ENCODE measurements at places on chromosomes 3 and 15.

DNA sequence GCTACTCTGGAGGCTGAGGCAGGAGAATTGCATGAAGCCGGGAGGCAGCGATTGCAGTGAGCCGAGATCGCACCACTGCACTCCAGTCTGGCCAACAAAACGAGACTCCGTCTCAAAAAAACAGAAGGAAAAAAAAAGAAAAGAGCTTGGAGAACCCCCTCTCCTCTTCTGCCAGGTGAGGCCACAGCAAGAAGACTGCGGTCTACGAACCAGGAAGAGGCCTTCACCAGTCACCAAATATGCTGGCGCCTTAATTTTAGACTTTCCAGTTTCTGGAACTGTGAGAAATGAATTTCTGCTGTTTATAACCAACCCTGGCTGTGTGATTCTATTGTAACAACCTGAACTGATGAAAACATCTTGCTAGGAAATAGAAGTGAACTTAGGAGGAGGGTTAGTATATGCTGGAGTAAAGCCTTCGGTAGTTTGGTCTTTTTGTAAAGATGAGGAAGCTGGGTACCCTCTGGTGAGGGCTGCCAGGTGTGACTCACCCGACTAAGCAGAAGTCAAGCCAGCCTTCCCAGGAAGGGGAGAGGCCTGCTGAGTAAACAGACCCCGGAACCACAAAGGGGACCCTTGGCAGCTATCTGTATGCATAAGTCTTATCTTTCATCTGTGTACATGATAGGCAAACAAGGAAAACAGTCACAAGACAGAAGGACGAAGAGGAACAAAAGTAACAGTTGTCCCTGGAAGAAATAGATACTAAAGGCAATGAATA lies 78.7 kb downstream of the KLF13 start:
- no peak for DNase-seq

DNA sequence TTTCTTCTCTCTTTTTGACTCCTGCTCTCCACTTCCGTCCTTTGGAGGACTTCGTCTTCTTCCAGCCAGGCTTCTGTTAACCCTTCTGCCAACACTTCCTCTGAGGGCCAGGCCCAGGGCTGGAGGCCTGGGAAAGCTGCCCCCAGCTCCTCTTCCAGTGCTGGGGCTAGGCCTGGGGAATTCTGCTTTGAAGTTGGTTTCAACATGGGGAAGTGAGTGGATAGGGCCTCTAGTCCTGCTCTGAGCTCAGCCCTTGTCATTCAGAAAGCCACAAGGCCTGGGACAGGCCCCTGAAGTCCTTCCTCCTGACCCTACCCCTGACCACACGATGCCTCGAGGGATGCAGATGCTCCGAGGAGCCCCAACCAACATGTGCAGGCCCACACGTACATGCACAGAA lies 53.9 kb upstream of the HERC1 start:
- no peak for DNase-seq

- peak; percentile 12 for DNase-seq
Measured at GRCh38 chr3:43691120-43691995, 620 bp downstream of the ABHD5 start.

DNA sequence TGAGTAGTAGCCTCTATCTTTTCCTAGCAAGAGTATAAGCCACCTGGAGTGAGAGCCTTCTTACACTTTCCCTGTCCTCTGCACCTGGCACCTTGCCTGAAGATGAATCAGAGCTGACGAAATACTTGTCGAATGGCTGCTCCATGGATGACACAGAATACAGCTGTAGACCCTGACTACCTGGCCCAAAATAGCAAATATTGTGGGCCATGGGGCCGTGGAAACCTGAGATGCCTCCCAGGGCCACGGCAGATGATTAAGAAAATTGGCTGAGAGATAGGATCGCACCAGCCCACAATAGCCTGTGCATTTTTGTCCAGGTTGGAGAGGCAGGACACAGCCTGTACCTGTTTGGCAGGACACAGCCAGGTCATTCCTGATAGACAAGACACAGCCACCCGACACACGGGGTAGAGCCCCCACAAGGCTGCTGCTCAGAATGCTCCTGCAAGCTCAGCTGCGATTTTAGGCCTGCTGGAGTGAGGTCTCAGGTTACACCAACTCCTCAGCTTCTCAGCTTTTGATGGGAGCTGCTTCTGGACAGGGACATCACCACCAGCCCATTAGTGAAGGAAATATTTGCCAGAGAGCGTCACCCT lies 22.9 kb upstream of the TPM1 start:
- no peak for DNase-seq

DNA sequence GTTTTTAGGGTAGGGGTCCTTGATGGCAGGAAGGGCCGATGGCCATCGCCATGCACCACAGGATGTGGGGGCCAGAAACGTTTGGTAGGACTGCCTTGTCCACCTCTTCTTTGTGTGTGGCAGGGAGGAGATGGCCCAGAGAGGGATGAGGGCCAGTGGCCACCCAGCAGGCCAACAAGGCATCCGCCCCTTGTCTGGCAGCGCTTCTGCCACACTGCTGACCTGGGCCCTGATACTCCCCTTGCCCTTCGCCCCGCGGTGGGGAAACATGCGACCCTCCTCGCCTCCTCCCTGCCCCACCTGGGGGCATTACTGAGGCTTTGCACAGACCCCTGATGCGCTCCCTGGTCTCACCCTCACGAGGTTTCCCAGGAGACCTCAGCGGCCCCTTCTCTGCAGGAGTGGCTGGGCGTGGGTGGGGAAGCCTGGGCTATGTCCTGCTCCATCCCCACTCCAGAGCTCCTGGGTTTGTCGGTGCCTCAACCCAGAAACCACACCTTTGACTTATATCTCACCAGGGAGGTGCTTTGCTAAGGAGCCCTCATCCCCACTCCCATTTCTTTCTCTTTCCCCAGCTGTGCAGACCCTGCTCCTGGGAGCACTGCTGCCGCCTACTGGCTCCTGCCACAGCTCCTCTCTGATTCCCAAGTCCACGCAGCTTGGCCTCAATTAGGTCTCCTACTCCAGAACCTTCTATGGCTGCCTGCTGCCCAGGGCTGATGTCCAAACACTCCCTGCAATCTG lies 38.7 kb downstream of the FEM1B start:
- DNase-seq, result no peak

DNA sequence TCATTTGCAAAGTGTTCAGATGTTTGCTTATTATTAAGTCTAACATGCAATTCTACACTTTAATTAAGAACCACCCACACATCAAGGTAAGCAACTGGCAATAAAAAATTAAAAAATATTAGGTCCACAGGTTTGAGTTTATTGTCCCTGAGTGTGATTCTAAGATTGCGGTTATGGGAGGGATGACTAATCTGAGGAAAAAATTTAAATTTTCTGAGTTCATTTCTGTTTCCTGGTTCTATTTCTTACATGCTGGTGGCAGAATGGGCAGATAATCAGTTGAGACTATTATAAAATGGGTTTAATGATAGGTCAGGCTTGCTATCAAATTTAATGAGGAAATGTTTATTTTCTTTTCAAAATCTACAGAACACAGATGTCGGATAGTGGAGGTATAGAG lies 105.9 kb downstream of the TP63 start:
- DNase-seq, result no peak

GRCh38 chr15:43989938-43990337 lies 163.1 kb downstream of the WDR76 start:
- no peak for DNase-seq

DNA sequence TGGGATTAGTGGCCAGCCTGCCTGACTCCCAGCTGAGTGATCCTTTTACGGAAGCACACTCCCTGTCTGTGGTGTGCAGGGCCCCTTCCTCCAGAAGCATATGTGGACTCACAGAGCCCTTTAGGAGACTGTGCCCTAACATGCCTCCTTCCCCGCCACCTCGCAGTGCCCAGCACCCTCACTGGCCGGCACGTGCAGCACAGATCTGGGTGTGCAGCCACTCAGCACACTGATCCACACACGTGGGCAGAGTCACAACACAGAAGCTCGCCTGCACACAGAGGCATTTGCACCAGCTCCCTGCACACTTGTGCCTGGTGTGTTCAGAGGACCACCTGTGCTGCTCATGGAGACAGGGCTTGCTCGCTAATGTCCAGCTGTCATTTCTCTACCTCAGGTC lies 23.6 kb upstream of the CSPG4 start:
- no peak for DNase-seq

DNA sequence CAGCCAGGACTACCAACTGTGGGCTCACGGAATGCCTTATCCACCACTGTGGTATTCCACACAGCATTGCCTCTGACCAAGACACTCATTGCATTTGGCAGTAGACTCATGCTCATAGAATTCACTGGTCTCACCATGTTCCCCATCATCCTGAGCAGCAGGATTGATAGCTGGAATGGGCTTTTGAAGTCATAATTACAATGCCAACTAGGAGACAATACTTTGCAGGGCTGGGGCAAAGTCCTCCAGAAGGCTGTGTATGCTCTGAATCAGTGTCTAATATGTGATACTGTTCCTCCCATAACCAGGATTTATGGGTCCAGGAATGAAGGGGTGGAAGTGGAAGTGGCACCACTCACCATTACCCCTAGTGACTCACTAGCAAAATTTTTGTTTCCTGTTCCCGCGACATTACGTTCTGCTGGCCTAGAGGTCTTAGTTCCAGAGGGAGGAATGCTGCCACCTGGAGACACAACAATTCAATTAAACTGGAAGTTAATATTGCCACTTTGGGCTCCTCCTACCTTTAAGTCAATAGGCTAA lies 58.6 kb upstream of the CCDC80 start:
- DNase-seq, result no peak

DNA sequence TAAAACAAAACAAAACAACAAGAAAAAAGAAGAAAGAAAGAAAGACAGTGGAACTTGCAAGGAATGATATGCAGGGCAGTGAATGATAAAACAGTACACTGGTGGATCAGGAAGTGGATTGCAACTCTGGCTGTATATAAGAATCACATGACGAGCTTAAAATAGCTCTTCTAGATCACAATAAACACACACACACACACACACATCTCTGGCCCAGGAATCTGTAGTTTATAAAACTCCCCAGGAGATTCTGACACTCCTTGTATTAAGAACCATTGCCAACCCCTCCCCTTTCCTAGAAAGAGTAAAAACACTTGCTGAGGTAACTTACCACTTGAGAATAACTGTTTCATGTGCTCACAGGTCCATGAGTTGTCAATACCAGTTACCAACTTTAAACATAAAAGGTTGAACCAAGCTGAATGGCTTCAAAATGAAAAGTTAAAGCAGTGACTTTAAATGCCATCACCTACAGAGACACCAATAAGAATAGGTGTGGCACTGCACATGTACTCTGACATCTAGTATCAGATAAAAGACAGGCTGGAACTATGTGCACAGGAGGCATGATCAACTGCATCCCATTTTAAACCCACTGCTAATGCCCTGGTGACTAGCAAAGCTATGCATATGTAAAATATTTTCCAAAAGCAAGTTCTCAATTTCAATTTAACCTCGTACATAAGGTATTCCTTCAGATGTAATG lies 3.9 kb downstream of the CPOX start:
- DNase-seq, result no peak

- no peak for DNase-seq
Measured at GRCh38 chr3:81585056-81585455, 176.4 kb downstream of the GBE1 start.

DNA sequence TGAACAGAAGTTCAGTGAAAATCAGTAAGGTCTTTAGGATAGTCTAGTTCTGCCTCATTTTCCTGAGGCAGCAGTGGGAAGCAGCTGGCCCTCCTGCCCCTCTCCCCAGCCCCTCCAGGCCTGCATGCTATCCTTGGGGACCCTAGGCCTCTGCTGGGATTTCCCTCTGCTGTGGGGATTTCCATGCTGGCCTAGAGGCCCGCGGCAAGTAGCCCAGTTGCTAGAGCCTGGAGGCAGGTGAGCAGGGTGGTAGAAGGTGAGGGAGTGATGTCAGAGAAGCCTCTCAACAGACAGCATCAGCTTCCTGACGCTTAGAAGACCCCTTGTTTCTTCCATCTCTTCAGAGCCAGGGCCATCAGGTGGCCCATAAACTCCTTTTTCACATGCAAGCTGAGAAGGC lies 305.8 kb upstream of the THBS1 start:
- DNase-seq, result no peak

- no peak for DNase-seq
Measured at GRCh38 chr15:56045068-56045748, 51.8 kb upstream of the NEDD4 start.

- no peak for DNase-seq
Measured at GRCh38 chr3:187777331-187777941, 32.2 kb upstream of the BCL6 start.

DNA sequence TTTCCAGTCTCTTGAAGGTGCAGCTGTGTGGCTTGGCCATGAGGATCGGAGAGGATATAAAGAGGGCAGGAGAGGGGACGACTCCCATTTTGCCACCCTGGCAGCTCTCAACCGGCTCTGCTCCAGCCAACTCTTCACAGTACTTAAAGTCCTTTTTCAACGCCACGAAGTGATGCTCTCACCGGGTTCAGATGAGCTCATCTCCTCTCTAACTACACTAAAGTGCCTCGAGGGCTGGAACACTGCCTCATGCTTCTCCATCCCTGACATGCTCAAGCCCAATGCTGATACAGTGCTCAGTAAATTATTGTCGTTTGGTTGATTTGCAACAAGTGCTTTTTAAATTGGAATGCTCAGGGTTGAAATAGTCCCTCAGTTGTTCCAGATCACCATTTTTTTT lies 97.8 kb downstream of the GTPBP8 start:
- no peak for DNase-seq

- DNase-seq, result no peak
Measured at GRCh38 chr3:40137591-40138295, 171.8 kb upstream of the EIF1B start.

- no peak for DNase-seq
Measured at GRCh38 chr3:106635271-106635670, 742.0 kb upstream of the CCDC54 start.

- no peak for DNase-seq
Measured at GRCh38 chr15:27824841-27825422, 274.2 kb downstream of the OCA2 start.

- no peak for DNase-seq
Measured at GRCh38 chr3:179150610-179151009, 2.5 kb downstream of the PIK3CA start.

- no peak for DNase-seq
Measured at GRCh38 chr3:5343459-5343858, 156.0 kb downstream of the EDEM1 start.

DNA sequence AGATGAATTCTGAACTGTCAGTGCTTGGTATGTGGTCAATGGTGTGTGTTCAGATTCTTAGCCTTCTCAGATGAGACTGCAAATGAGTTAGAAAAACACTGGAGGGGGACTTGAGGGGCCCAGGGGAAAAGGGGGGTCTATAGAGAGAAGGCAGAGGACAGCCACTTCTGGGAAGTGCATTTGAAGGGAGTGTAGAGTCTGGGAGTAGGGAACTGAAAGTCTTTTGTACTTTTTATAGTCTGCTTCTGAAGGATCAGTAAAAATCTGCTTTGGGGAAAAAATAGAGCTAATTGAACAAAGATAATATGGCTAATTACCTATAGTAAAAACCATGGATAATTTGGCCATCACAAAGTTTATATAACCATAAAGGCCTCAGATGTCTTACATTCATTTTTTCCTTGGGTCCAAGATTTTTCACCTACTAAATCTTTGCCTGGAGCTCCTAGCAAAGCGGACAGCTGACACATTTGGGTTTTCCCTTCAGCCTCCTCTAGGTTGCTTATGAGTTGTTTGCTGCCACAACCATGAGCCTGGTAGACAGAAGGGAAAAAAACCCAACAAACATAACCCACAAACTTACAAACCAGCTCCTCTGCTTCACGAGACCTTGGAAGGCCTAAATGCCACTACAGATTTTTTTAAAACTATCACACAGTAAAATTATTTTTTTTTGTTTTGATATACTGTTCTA lies 48.8 kb downstream of the CD86 start:
- no peak for DNase-seq

Data from stimulated activated CD4-positive, alpha-beta T cell treated with anti-CD3 and anti-CD28 coated beads, Interleukin-15, amount 100 ng/mL, for 48 hours (primary cell).